Dermis lymphatic vessel endothelial cell (primary cell): ENCODE measurements at places on chromosomes 4 and X. TPM values are rescaled to one million over a fixed set of nuclear protein-coding genes. Genes with fewer than 3 reads are reported as not detected.

The MAGEA11 gene
- not detected in 2 replicates for total RNA-seq

The CPLX1 gene
- total RNA-seq, result 0.09 TPM in 1 of 2 replicates, not detected in the other

The TECRL gene
- total RNA-seq, result not detected in 2 replicates

The NR0B1 gene
- total RNA-seq, result not detected in 2 replicates

The TMPRSS11F gene
- total RNA-seq, result not detected in 2 replicates

The OCIAD2 gene
- 57.1 and 69.2 TPM in 2 replicates for total RNA-seq

The COX18 gene
- 18.3 and 18.8 TPM in 2 replicates for total RNA-seq

The CTAG1B gene
- total RNA-seq, result not detected in 2 replicates

The CABS1 gene
- total RNA-seq, result not detected in 2 replicates

The RASGEF1B gene
- 0.52 TPM in 1 of 2 replicates, not detected in the other for total RNA-seq

The BEND2 gene
- not detected in 2 replicates for total RNA-seq

The ANKRD17 gene
- total RNA-seq, result 49.4 and 63.7 TPM in 2 replicates

The GATB gene
- total RNA-seq, result 8.6 and 9.3 TPM in 2 replicates

The TMEM156 gene
- not detected in 2 replicates for total RNA-seq

The TCP11X1 gene
- total RNA-seq, result not detected in 2 replicates

The PF4V1 gene
- not detected in 2 replicates for total RNA-seq

The CLIC2 gene
- total RNA-seq, result 11.3 and 27.2 TPM in 2 replicates

The HERC5 gene
- total RNA-seq, result 2.2 and 3.4 TPM in 2 replicates

The FDCSP gene
- not detected in 2 replicates for total RNA-seq

The STPG2 gene
- total RNA-seq, result under 0.01 and 0.17 TPM in 2 replicates

The AFM gene
- total RNA-seq, result not detected in 2 replicates

The TRMT10A gene
- total RNA-seq, result 4.8 and 6.6 TPM in 2 replicates

The SPARCL1 gene
- 0.87 and 1.5 TPM in 2 replicates for total RNA-seq

The MAGEA10 gene
- not detected in 2 replicates for total RNA-seq

The S100P gene
- 0.54 TPM in 1 of 2 replicates, not detected in the other for total RNA-seq

The ATOH1 gene
- not detected in 2 replicates for total RNA-seq

The ZMAT1 gene
- total RNA-seq, result 0.76 and 1.9 TPM in 2 replicates

The MAGEC2 gene
- total RNA-seq, result not detected in 2 replicates

The BEX5 gene
- 0.11 and 1.7 TPM in 2 replicates for total RNA-seq

The SOWAHB gene
- not detected in 2 replicates for total RNA-seq

The IL9R gene
- total RNA-seq, result not detected in 2 replicates

The RRH gene
- not detected in 2 replicates for total RNA-seq
